Spinal cord (tissue), 10 donors: ENCODE measurements at places on chromosomes 13 and 19. TPM values are rescaled to one million over a fixed set of nuclear protein-coding genes. Genes with fewer than 3 reads are reported as not detected.

DNA sequence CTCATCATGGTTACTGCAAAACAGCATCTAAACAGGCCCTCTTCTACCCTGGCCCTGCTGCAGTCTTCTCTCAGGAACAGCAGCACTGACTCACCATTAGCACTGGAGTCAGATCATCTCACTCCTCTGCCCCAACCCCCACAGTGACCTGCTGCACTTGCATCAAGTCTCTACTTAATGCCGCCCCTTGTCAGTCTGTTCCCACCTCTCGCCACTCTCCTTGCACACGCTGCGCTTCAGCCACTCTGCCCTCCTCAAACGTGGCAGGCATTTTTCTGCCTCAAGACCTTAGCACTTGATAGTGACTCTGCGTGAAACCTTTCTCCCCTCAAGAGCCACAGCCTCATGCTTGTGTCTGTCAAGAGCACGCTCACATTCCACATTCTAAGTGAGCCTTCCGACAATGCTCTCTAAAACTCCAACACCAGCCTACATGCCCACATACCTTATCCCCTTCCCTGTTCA lies 22.1 kb downstream of the MIPEP start:
- no peak for DNase-seq

- no peak for DNase-seq
These were observed 7.4 kb downstream of the CAMSAP3 start for GRCh38 chr19:7602935-7603497.

DNA sequence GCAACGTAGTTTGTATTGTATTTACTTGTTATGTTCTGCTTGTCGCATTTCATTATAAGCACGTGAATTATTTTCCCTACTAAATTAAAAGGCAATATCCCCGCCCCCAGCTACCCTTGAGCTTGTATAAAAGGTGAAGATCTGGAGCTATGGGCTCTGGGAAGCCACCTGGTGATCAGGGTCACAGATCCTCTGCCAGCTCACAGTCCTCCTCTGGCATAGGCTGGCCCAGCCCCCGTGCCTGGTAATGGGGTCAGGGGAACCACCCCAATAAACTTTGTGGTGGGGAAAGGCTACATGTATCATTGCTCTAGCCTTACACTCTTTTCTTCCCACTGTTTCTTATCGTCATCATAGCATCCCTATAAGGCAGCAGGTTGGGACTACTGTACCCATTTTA lies 190.2 kb upstream of the TSHZ3 start:
- DNase-seq, result no peak

SLC7A10 gene
- 5.4 TPM for total RNA-seq

DNA sequence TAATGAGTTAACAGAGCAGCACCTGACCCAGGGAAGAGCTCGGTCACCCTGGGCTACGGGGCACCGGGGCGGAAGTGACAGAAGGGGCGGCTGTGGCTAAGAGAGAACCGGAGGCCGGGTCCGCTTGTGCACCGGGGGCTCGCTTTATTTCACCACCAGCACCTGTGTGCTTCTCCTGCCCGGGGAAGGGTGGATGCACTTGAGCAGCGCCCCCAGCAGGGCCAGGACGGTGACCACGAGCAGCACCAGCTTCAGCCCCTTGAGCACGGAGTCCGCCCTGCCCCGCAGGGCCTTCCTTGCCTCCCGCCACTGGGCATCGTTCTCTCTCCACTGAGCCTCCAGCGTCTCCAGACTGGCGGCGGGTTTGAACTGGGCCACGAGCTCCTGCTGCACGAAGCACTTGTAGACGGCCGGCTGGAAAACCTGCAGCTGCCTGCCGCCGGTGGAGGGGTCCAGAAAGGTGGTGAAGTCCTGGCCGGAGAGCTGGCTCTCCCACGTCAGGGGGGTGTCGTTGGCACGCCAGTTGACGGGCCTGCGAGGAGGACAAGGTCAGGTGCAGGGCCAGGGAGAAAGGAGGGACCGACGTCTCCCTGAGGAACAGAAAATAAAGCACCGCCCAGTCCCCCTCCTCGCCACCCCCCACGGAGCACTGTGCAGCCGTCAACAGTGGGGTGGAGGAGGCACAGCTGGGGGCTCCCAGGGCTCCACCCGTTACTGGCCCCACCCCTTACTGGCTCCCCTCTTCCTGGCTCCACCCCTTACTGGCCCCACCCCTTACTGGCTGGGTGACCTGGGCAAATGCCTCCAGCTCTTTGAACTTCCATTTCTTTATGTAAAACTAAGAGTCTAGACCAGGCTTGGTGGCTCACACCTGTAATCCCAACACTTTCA lies 3.6 kb downstream of the FAM187B start:
- no peak for DNase-seq

DNA sequence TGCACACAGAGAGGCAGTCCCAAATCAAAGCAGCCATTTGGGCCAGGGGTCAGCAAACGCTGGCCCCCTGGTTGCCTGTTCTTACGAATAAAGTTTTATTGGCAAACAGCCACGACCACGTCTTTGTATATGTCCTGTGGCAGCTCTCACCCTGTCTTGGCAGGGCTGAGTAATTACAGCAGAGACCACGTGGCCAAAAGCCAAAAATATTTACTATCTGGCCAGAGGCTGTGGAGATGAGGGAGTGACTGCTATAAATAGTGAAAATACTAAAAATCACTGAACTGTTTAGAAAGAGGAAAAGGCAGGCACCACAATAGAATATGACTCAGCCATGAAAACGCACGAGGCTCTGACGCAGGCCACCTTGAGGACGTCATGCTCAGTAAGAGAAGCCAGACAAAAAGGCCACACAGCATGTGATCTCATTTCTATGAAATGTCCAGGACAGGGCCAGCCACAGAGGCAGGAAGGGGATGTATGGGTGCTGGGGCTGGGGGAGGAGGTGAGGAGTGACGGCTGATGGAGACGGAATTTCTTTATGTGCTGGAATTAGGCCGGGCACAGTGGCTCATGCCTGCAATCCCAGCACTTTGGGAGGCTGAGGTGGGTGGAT lies 29.4 kb downstream of the SMIM24 start:
- DNase-seq, result no peak

GJA3 gene
- 0.30 TPM for total RNA-seq

DNA sequence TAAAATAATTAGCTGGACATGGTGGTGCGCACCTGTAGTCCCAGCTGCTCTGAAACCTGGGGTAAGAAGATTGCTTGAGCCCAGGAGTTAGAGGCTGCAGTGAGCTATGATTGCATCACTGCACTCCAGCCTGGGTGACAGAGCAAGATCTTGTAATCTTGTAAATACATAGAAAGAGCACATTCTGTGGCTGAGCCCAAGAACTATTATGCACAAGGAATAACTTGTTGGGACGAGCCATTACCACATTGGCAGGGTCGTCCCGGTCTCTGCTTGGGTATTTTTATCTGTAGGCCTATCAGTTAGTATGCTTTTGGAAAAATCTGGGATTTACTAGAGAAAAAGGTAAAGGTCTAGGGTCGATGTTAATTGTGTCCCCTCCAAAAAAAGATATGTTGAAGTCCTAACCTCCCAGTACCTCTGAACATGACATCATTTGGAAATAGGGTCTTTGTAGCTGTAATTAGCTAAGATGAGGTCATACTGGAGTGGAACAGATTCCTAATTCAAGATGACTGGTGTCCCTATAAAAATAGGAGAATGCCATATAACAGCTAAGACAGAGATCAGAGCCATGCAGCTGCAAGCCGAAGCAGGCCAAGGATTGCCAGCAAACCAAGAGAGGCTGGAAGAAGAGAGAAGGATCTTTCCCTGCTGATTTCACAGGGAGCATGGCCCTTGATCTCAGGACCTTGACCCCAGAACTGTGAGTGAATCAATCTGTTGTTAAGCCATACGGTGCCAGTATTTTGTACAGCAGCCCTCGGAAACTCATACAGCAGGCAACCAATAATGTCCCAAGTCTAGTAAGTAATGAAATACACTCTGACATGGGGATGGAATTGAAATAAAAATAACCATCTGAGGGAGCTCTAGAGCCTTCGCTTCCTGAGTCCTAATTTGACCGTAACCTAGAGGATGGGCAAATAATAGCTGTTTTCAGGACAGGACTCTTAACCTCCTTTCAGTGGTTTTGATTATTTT lies 77.0 kb downstream of the TM9SF2 start:
- DNase-seq, result no peak

ZNF227 gene
- total RNA-seq, result 38.5 TPM

DNA sequence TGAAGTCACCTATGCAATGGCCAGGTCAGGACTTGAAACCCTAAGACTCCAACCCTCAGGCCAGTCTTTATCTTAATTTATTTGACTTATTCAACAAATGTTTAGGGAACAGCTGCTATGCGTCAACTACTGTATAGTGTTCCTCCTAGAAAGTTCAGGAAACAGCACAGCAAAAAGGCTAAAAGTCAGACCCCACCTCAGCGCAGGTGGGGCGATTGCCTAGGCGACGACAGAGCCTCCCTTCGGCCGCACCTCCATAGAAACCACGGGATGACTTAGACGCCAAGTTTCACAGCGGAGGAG lies 502 bp downstream of the VRK3 start:
- DNase-seq, result no peak

RFPL4AL1 gene
- not detected for total RNA-seq

TJP3 gene
- 0.30 TPM for total RNA-seq

DNA sequence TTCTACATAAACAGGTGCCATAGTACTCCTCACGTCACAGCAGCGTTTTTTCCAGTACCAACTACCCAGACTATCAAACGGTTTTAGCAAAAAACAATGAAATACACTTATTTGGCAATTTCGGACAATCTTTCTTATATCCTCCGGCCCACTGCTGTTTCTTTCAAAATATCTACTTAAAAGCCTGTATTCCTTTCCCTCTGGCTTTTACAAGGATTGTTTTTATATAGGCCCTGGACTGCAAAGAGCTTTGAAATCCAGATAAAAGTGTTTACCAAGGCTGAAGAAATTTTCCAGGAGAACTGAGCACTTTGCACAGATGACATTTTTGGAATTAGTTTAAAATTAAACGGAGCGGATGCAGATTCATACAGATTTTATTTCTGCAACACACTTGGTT lies 255.9 kb upstream of the STARD13 start:
- no peak for DNase-seq

GRCh38 chr13:113060557-113061270 lies 44.9 kb upstream of the F7 start:
- DNase-seq, result no peak

SELENOV gene
- 1.7 TPM for total RNA-seq

PBX4 gene
- 7.2 TPM for total RNA-seq

PSG2 gene
- total RNA-seq, result not detected

CGB7 gene
- total RNA-seq, result not detected

EPS8L1 gene
- 3.0 TPM for total RNA-seq

GRCh38 chr13:113958373-113958772 lies 15.5 kb downstream of the C13orf46 start:
- DNase-seq, result no peak

- DNase-seq, result no peak
These were observed 812.8 kb upstream of the SLC10A2 start for GRCh38 chr13:103878891-103879605.

GRCh38 chr19:3357271-3357991 lies 9.0 kb upstream of the NFIC start:
- no peak for DNase-seq

- DNase-seq, result no peak
These were observed 42.4 kb downstream of the UQCRFS1 start for GRCh38 chr19:29170554-29170953.

ONECUT3 gene
- not detected for total RNA-seq

CEACAM16 gene
- total RNA-seq, result not detected

- no peak for DNase-seq
These were observed 9.7 kb upstream of the RASA3 start for GRCh38 chr13:114142137-114142550.

GRCh38 chr13:31793246-31793645 lies 53.9 kb downstream of the RXFP2 start:
- DNase-seq, result no peak

GRCh38 chr13:110298505-110299282 lies 8.3 kb downstream of the COL4A1 start:
- DNase-seq, result no peak

DNA sequence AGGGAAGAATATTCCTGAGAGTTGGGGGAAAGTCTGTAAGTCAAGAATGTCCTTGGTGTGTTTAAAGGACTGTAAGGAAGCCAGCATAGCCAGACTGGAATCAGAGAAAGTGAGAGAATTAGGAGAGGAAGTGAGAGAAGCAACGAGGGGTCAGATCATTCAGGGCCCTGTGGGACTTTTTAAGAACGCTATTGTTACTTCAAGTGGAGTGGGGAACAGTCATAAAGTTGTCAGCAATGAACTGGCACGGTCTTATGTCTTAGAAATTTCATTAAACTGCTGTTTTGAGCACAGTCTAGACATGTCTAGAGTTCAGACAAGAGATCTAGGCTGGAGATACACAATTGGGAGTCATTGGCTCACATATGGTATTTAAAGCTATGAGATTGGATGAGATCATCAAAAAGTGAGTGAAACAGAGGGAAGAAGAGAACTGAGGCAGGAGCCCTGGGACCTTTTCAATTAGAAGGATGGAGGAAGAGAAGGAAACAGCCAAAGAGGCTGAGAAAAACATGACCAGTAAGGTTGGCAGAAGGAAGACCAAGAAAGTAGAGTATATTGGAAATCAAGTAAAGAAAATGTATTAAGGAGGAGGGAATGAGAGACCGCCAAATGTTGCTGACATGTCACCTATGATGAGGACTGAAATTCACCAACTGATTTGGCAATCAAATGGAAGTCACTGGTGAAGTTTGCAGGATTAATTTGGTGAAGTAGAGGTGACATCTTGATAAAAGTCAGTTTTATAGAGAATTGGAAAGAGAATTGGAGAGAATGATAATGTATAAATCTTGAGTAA lies 263.5 kb downstream of the GPC5 start:
- no peak for DNase-seq
